ENCODE measurements at places on chromosomes 16 and 17. TPM values are rescaled to one million over a fixed set of nuclear protein-coding genes. Genes with fewer than 3 reads are reported as not detected.

Gene GNGT2
- total RNA-seq = 27.9 TPM

Gene EFCAB5
- 1.3 TPM for total RNA-seq

Gene NDRG4
- total RNA-seq = 4.1 TPM

Gene PERCC1
- 0.57 TPM for total RNA-seq

Gene PLXDC1
- 17.9 TPM for total RNA-seq

Gene PPL
- total RNA-seq = not detected

Gene GLP2R
- not detected for total RNA-seq

Gene KRT20
- not detected for total RNA-seq

Gene KCNH4
- 0.09 TPM for total RNA-seq

DNA sequence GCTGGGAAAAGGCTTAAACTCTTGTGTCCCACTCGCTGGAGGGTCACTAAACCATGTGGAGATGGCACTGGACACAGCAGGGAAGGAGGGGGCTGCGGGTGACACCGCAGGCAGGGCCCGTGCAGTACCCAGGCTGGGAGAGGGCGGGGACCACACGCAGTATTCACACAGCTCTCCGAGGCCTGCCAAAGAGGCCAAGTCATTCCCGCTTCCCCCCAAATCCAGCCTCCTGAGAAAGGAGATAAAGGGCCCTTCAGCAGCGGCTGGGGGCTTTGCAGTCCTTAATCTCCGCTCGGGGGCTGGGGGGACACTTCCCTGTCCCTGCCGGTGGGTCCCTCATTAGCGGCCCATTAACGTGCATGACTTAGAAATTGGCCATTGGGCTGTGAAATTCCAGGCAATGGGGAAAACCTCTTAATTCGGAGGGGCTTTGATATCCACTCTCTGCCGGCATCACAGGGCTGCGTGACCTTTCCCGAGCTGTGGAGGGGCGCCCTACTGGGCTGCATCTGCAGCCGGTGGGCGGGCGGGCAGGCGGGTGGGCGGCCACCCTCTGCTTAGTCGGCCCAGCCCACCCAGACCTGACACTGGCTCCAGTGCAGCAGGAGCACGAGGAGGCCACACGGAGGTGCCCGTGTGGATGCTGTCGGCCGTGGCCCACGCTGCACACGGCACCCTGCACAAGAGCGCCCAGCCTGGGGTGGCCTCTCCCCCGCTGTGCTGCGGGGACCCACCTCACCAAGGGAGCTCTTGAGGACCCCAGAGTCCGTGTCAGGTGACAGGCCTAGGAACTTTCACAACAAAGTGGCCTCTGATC lies 2.6 kb upstream of the SLC38A8 start:
- H3K4me1 ChIP-seq = no peaks in the 10 kb centered on the region
- peaks cover 2% of the 10 kb centered on the region for H3K36me3 ChIP-seq
- H3K27ac ChIP-seq = no peak overlapping the region
- no peak for DNase-seq
- H3K4me3 ChIP-seq = no peak overlapping the region
- H3K27me3 ChIP-seq = peaks cover 23% of the 10 kb centered on the region

- H3K27me3 ChIP-seq = no peaks in the 10 kb centered on the region
- peaks cover 7% of the 10 kb centered on the region for H3K36me3 ChIP-seq
- no peaks in the 10 kb centered on the region for H3K4me1 ChIP-seq
Observed at GRCh38 chr17:72997559-72997958, 94.9 kb downstream of the SLC39A11 start.

GRCh38 chr17:31588512-31588911 lies 197.0 kb downstream of the RAB11FIP4 start:
- H3K36me3 ChIP-seq = no peaks in the 10 kb centered on the region
- peaks cover 1% of the 10 kb centered on the region for H3K27me3 ChIP-seq
- H3K4me1 ChIP-seq = peaks cover 2% of the 10 kb centered on the region
- H3K27ac ChIP-seq = no peak overlapping the region
- H3K4me3 ChIP-seq = no peak overlapping the region

GRCh38 chr16:87569601-87570571 lies 32.4 kb upstream of the JPH3 start:
- no peak for DNase-seq
- no peaks in the 10 kb centered on the region for H3K27me3 ChIP-seq

GRCh38 chr17:45032174-45032541 lies 19.3 kb downstream of the DCAKD start:
- H3K27ac ChIP-seq = no peak overlapping the region
- peaks cover 6% of the 10 kb centered on the region for H3K4me1 ChIP-seq
- no peak for DNase-seq
- H3K4me3 ChIP-seq = no peak overlapping the region
- peaks cover 14% of the 10 kb centered on the region for H3K36me3 ChIP-seq

DNA sequence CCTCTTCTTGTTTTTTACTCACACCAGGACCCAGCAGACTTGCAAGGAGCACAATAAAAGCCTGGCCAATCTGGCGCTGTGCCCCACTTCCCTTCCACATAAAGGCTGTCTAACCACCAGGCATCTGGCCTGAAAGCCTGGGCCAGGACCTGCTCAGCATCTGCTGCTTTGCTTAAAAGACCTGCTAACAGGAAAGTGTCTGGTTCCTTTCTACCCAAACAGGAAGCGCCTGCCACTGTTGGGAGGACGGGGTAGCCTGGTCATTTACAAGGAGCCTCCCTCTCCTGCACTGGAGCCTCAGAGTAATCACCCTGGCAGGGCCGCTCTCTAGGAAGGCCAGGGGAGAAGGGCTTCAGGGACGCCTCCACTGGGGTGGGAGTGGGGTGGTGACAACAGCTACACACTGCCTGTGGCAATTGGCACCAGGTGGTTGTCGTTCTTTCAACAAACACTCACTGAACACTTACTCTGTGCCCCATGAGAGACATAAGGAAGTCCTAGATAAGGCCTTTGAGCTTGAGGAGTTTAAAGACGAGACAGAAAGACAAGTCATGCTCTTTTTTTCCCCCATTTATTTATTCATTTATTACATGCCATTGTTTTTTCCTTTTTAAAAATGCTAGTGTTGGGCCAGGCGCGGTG lies 6.3 kb upstream of the MMP28 start:
- DNase-seq = peak; percentile 40
- peaks cover 18% of the 10 kb centered on the region for H3K27me3 ChIP-seq
- H3K4me3 ChIP-seq = peak overlapping the region; percentile 66
- H3K27ac ChIP-seq = peak overlapping the region; percentile 65

DNA sequence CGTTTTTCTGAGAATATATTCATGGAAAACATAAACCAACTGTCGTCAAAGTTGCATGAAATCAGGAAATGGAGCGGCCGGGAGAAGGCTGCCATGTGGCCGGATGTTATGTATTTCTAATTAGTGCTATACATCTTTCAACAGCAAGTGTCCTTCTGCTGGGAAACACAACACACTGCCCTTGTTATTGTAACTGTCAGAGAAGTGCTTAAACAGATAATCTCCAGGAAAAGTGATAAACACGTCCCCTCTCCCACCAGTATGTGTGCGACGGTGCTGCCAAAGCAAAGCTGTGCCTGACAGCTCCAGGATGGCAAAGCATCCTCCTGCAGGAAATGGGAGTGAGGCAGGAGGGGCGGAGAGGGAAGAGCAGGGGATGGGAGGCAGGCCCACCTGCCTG lies 111.8 kb downstream of the SMG6 start:
- DNase-seq = no peak
- H3K4me3 ChIP-seq = peak overlapping the region; percentile 76
- no peaks in the 10 kb centered on the region for H3K27me3 ChIP-seq
- peaks cover 60% of the 10 kb centered on the region for H3K4me1 ChIP-seq
- no peak overlapping the region for H3K27ac ChIP-seq

DNA sequence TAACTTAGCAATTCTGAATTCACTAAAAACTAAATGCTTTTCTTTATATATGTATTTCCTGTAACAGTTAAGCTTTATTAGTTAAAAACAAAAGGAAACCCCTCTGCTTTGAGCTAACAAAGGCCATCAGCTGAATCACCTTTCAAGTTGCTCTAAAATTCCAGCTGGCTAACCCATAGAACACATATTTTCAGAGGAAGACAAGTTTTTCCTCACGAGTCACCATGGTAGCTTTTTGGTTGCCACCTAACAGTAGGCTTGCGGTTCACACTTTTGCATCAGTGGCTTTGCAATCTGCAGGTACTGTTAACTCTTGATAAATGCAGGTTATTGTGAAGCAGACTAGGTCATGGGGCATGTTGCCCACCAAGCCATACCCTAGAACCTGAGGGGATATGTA lies 57.6 kb upstream of the IRX5 start:
- H3K27me3 ChIP-seq = no peaks in the 10 kb centered on the region
- no peaks in the 10 kb centered on the region for H3K4me1 ChIP-seq
- no peak for DNase-seq
- H3K36me3 ChIP-seq = no peaks in the 10 kb centered on the region
- no peak overlapping the region for H3K27ac ChIP-seq
- H3K4me3 ChIP-seq = no peak overlapping the region

- no peak overlapping the region for H3K4me3 ChIP-seq
- H3K36me3 ChIP-seq = peaks cover 2% of the 10 kb centered on the region
- H3K4me1 ChIP-seq = no peaks in the 10 kb centered on the region
- no peak for DNase-seq
- no peaks in the 10 kb centered on the region for H3K27me3 ChIP-seq
- H3K27ac ChIP-seq = no peak overlapping the region
Observed at GRCh38 chr16:78392585-78393195, 293.2 kb downstream of the WWOX start.

GRCh38 chr16:68083239-68083781 lies 1.9 kb upstream of the NFATC3 start:
- no peak for DNase-seq
- H3K27ac ChIP-seq = peak overlapping the region; percentile 90
- H3K4me1 ChIP-seq = peaks cover 62% of the 10 kb centered on the region
- no peaks in the 10 kb centered on the region for H3K27me3 ChIP-seq

GRCh38 chr17:43853546-43853945 lies 6.6 kb downstream of the CD300LG start:
- no peak for DNase-seq
- H3K4me1 ChIP-seq = no peaks in the 10 kb centered on the region
- no peaks in the 10 kb centered on the region for H3K36me3 ChIP-seq
- H3K27ac ChIP-seq = no peak overlapping the region
- H3K4me3 ChIP-seq = no peak overlapping the region

GRCh38 chr16:19136549-19137196 lies 22.9 kb downstream of the ITPRIPL2 start:
- peaks cover 11% of the 10 kb centered on the region for H3K27me3 ChIP-seq
- no peaks in the 10 kb centered on the region for H3K36me3 ChIP-seq
- no peaks in the 10 kb centered on the region for H3K4me1 ChIP-seq
- H3K4me3 ChIP-seq = no peak overlapping the region
- DNase-seq = no peak

DNA sequence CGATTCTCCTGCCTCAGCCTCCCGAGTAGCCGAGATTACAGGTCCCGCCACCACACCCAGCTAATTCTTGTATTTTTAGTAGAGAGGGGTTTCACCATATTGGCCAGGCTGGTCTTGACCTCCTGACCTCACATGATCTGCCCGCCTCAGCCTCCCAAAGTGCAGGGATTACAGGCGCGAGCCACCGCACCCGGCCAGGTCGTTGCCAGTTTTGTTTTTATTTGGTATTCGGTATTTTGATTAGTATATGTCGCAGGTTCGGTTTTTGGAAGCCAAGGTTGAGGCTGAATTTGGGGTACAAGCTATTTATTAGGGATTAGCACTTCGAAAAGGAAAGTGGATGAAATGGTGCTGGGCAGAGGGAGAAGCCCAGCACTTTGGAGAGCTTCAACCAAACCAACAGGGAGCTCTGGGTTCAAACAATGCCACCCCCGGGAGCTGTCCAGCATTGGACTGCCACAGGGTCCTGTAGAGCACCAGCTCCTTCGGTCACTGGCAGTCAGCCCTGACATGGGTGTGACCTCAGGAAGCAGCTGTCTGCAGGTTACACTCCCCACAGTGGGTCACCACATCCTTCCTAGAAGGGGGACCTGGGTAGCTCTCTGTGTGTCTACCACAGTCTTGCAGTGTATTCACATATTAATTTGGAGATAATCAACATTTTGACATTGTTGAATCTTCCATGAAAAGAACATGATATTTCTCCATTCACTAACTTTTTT lies 1.5 kb upstream of the CLEC10A start:
- peak overlapping the region; percentile 23 for H3K4me3 ChIP-seq
- no peak overlapping the region for H3K27ac ChIP-seq
- H3K27me3 ChIP-seq = peaks cover 42% of the 10 kb centered on the region
- peaks cover 13% of the 10 kb centered on the region for H3K4me1 ChIP-seq
- no peaks in the 10 kb centered on the region for H3K36me3 ChIP-seq

GRCh38 chr17:3910420-3911270 lies 5.6 kb downstream of the P2RX1 start:
- H3K36me3 ChIP-seq = no peaks in the 10 kb centered on the region
- H3K4me1 ChIP-seq = peaks cover 23% of the 10 kb centered on the region

- no peaks in the 10 kb centered on the region for H3K27me3 ChIP-seq
- no peak within 1 kb of the TSS for H3K4me3 ChIP-seq
- H3K27ac ChIP-seq = no peak within 1 kb of the TSS
- no peaks in the 10 kb centered on the region for H3K36me3 ChIP-seq
Observed at GRCh38 chr17:76027159-76027839, at the start of gene EVPL. EVPL (minus strand) TSS chr17:76027306; CDS start chr17:76027198, 108 bp downstream.

DNA sequence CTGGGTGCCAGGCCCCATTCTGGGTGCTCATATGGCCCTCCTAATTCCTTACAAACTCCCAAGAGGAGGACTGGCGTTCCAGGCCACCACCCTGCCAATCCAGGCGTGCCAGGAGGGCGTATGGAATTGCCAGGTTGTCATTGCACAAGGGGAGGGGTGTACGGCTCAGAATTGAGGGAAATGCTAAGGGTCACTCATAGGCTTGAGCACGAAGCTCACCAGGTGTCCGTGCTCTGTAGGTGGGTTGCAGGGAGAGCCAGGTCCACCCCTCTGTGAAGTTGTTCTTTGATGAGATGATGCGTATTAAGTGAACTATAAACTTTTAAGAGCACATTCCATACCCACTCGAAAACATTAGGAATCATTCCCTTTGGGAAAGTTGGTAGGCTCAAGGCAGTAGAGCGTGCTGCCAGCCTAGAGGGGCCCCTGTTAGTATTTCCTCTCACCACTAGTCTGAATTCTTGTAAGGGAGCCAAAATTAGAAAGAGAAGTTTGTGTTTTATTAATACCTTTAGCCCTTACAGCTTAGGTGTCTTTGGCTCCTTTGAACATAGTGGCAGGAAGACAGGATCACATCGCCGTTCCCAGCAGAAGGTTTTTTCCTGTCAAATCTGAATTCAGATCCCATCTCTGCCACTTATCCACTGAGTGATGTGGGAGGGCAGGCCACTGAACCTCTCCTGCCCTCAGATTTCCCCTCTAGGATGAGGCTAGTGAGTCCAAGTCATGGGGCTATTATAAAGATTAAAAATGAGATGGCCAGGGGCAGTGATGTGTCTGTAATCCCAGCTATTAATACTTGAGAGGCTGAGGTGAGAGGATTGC lies 38.7 kb upstream of the NFAT5 start:
- no peak overlapping the region for H3K27ac ChIP-seq
- H3K27me3 ChIP-seq = no peaks in the 10 kb centered on the region
- DNase-seq = no peak
- H3K36me3 ChIP-seq = no peaks in the 10 kb centered on the region
- H3K4me3 ChIP-seq = no peak overlapping the region

DNA sequence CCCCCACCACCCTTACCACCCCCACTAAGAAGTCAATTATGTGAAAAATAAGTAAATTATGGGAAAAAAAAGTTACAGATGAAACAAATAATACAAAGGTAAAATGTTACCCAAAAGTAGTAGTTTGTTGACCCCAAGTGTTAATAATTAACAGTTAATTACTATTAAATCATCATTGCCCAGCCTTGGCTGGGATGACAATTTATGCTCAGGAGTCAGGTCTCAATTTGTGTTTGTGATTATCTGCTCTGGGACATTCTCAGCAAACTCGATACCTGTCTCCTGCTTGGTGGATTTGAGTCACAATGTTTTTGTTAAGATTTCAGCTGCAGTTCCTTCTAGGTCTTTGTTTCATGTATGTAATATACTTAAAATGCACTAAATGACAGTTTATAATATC lies 172.3 kb upstream of the IRX3 start:
- no peak for DNase-seq
- H3K36me3 ChIP-seq = no peaks in the 10 kb centered on the region
- no peak overlapping the region for H3K27ac ChIP-seq
- peaks cover 6% of the 10 kb centered on the region for H3K27me3 ChIP-seq
- no peak overlapping the region for H3K4me3 ChIP-seq

All from activated naive CD8-positive, alpha-beta T cell treated with anti-CD3 and anti-CD28 coated beads, Interleukin-2, amount 10 ng/mL, durations not matched to agents 7 days and 5 days (primary cell).